Cardiac fibroblast (primary cell): ENCODE measurements at places on chromosomes 16 and 17.

GRCh38 chr16:7285520-7285919, 47.1 kb upstream of the RBFOX1 start:
- no peak for DNase-seq

DNA sequence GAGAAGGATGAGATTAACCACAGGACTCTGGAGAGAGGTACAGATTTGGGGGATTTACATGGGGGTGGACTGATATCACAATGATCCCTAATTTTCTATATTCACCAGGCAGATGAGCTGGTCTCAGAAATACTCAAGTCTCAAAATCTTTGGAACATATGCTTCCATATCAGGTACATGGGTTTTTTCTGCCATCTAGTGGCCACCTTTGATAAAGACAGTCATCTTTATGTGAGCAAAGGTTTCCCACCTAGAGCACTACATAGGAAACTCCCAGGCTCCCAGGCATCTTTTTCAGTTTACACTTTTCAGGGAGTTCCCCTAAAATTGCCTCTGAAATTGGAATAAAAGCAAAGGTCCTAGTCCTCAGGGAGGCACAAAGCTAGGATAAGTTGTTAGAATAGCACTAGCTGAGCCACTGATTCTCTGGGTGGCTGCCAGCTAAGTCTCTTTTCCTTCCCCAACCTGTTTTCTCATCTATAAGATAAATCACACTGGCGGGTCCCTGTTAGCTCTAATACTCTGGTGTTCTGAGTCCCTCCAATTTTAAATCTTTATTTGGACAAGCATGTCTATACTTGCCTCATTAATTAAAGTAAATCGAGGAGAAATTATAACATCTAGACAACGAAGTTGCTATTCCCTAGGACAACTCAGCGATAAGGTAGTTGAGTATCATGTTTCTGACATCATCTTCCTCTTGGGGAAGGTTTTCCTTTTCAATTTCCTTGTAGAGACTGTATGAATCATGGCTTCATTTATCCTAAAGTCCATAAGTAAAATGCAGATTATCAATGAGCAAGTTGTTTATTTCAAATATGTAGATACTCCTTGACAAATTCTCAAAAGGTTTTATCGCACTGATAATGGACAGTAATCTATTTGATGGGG, 19.0 kb upstream of the MON1B start:
- DNase-seq, result peak; percentile 78

- DNase-seq, result no peak
Measured at GRCh38 chr16:89160977-89161701, 10.4 kb upstream of the CDH15 start.

DNA sequence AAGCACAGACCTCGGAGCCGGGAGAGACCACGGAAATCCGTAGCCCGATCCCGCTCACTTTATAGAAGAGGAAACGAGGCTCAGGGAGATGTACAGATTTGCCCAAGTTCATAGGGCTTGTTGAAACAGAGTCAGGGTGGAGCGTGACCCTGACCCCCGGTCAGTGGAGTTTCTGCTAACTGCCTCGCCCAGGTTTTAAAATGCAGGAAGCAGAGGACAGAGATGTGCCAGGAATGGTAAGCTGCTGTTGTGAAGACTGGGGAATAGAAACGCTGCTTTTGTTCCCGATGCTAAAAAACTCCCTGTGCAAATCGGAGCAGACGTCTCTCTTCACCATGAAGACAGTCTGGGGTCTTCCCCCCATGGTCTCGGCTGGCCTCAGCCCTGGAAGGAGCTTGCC, 403.0 kb downstream of the SEC14L1 start:
- no peak for DNase-seq

DNA sequence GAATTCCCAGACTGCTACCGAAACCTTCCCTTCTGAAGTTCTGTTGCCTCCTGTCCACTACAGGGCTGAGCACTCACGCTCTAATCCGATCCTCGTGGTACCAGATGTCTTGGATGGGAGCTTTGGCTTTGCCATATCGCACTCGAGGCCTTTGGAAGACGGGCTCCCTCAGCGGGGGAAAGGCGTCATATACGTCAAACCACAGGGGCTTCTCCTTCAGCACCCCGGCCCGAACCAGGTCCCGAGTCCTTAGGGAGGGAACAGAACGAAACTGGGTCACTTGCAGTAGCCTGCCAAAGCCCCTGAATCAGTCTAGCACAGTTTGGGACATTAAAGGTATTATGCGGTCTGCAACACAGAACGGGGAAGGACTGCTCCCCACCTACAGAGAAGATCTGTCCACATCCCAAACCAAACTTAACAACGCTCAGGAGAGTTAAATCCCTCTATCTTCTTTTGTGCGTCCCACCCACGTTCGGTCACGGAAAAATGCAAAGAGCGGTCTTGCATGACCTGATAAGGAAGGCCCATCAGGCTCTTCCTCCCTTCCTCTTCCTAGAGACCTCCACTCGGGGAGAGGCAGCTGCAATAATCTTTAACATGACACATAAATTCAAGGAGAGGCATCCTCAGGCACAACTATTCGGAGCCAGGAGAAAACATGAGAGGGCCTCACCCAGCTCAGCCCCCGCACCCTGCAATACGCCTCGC, 526 bp downstream of the MRPS23 start:
- DNase-seq, result no peak

DNA sequence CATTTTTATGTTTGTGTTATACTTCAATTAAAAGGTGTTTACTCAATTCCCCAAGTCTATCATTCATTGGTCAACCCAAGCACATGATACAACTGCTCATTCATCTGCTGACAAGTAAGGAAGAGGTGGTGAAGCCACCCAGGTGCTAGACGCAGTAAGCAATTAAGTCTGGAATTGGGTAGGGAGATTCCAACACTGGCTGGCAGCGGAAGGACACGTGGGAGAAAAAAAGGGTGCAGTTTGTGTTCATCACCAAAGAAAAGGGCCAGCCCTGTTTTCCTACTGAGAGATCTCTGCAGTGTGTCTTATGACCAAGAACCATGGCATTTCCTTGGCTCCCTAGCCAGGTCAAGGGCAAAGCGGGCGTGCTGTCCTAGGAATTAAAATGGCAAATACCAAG, 11.8 kb upstream of the ZNF23 start:
- peak; percentile 66 for DNase-seq

- DNase-seq, result no peak
Measured at GRCh38 chr17:10799407-10799806, 4.5 kb downstream of the TMEM238L start.

GRCh38 chr17:48663134-48663924, 37.2 kb upstream of the HOXB9 start:
- no peak for DNase-seq

DNA sequence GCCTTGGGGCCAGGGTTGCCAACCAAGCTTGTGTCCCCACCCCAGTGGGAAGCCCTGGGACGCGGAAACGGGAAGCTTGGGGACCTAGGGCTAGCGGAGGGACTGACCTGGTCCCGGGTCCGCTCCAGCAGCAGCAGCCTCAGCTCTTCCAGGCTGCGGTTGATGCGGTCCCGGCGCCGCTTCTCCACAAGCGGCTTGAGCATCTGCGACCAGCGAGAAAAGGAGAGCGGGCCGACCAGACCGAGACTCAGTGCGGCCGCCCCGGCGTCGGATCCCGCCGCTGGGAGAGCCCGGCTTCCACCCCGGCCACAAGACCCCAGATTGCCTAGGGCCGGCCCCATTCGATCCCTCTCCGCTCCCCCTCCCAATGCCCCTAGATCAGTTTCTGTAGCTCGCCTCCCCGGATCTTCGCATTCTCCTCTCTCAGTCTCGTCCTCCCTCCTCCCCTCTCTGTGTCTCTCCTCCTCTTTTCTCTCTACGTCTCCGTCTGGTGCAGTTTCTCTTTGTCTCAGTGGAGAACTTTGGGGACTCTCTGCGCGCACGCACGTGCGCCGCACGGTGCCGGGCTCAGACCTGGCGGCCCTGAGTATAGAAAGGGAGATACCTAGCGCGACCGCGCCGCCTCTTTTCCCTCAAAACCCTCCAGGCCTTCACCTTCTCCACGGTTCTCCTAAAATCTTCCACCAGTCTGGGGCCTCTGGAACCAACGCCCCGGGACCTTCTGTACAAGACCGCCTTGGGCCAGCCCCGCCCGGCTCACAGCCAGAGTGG, 797 bp downstream of the HES7 start:
- DNase-seq, result peak; percentile 34

DNA sequence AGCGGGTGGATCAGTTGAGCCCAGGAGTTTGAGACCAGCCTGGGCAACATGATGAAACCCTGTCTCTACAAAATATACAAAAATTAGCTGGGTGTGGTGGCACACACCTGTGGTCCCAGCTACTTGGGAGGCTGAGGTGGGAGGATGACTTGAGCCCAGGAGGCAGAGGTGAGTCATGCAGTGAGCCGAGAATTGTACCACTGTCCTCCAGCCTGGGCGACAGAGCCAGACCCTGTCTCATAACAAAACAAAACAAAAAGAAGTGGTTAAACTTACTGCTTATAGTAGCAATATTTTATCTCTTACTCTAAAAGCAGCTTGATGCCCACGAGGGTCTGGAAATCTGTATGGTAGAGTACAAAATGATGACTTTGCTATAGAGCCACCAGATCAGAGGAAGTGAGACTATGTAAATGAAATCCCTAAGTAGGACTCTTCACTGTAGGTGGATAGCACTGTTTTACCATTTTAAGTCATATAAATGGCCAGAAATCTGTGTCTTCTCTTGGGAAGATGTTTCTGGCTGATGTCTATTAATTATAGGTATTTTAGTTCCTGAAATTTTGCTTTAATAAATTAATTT, 60.4 kb upstream of the MRC2 start:
- no peak for DNase-seq

GRCh38 chr17:40697297-40697696, 6.3 kb downstream of the KRT24 start:
- DNase-seq, result no peak

- no peak for DNase-seq
Measured at GRCh38 chr16:1914084-1914608, 4.1 kb downstream of the HS3ST6 start.

GRCh38 chr17:56206351-56206750, 53.1 kb downstream of the ANKFN1 start:
- DNase-seq, result no peak

DNA sequence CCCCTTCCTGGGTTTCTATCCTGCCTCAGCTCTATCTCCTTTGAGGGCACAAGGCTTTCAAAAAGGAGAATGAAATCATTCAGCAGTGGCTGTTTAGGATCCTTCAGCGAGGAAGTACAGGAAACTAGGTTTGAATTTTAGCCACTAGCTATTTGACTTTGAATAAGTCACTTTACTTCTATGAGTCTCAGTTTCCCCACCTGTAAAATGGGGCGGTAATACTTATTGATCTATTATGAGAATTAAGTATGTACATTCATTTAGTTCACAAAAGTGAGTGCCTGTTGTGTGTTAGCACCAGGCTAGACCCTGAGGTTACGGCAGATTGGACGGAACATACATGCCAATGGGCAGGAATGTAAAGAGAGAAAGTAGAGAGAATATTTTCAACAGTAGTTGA, 6.6 kb downstream of the CDH1 start:
- no peak for DNase-seq

GRCh38 chr16:66741169-66741900, 10.1 kb downstream of the DYNC1LI2 start:
- DNase-seq, result peak; percentile 95

- DNase-seq, result no peak
Measured at GRCh38 chr16:74076568-74076967, 220.0 kb upstream of the PSMD7 start.

- no peak for DNase-seq
Measured at GRCh38 chr17:67051155-67051538, 6.8 kb downstream of the CACNG1 start.

GRCh38 chr16:65469116-65469515, 347.3 kb upstream of the CDH11 start:
- DNase-seq, result no peak

GRCh38 chr17:34201225-34201624, 53.9 kb upstream of the CCL2 start:
- DNase-seq, result peak; percentile 60

DNA sequence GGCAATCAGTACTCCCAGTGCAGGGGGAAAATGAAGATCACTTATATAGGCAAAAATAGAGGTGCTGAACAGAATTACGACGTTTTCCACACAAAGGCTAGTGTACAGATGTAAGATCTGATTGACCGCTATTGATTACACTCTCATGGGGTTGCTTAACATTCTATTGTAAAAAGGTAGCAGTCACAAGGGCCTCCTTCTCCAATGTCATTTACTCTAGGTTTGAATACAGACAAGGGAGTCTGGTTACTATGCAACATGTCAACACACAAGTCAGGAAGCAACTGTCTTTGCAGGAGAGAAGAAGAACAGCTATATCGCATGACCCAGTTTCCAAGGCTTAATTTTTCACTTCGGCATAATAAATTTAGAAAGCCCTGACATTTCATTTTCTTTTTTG, 7.9 kb downstream of the KRT37 start:
- no peak for DNase-seq

DNA sequence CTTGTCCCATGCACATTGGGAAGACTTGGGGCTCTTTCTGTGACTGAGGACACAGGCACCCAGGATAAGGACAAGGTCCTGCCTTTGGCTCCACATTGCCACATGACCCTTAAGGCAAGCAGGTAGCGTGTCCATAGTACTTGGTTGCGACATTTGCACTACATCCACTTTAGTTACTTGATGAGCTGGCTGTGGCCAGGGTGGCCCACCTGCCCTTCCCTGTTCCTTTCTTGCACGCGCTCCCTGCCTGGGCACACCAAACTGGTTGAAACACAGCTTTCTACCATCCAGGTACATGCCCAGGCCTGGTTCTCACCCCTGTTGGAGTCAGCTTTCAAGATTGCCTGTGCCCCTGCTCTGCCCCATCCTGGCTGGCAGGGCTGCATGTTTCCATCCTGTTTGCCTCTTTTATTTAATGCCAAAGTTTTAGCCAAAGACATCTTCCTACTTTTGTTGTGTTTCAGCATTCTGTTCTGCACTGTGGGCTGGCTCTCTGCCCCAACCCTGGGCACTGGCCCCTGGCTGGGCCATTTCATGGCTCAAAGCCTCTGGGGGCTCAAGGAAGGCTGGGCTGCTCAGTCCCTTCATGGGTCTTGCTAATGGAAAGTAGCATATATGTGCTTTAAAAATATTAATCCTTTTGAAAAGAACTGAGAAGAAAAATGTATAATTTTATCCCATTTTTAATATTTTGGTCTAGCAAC, 3.2 kb downstream of the B3GNT9 start:
- no peak for DNase-seq

GRCh38 chr17:40703652-40704051, at the start of gene KRT24:
Gene KRT24, minus strand, starts transcription at chr17:40703752. Its CDS starts 59 bp downstream, at chr17:40703693.
- no peak for DNase-seq

GRCh38 chr16:88282564-88283395, 100.0 kb upstream of the ZNF469 start:
- DNase-seq, result peak; percentile 37

- no peak for DNase-seq
Measured at GRCh38 chr16:61150351-61150750, 885.9 kb downstream of the CDH8 start.
